ENCODE measurements at places on chromosomes 12 and 14.

GRCh38 chr14:64983439-64984310 is 3.0 kb upstream of the FNTB start:
- DNase-seq: no peak

DNA sequence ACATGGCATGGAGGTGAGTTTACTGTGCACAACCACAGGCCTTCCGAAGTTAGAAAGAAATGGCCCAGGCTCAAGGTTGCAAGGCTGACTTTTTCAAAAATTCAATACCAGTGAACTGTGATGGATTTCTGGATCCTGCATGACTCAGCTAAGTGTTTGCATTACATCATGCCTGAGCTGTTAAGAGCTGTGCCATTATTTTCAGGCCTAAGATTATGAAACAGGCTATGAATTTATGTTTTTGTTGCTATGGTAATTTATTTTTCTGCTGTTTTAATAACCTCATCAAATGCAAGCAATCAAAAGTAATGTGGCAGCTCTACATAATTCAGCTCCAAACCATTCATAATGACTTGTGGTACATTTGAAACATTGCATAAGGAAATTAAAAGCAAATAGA is 457.7 kb upstream of the TMEM132C start:
- DNase-seq: no peak

DNA sequence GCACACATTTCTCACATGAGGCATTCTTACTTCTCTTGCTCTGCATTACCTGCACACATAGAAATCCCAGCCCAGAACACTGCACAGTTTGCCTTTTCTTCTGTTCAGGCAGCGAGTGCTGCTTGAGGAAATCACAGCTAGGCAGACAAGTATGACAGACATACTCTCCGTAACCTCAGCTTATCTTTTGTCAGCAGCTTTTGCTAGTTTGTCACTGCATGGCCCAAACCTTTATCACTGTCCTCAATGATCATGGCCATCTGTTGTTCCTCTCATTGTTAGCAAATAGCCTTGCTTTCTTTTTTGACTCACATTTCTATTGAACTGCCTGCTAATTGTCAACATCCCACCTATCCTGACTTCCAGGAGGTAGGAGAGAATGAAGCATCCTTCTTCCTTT is 5.3 kb downstream of the ZNF10 start:
- no peak for DNase-seq

DNA sequence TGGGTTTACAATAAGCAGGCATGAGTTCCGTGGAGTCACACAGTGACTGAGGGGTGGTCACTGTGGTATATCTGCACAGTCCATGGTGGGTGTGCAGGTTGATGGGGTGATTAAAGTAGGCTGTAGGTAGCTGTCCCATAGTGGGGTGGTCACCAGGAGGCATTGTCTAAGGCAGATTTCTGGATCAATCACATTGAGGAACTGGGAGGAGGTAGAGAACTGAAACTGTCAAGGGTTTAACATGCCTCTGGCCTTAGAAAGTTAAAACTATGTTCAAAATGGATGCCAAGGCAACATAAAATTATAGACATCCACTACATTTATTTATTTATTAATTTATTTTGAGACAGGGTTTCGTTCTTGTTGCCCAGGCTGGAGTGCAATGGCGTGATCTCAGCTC is 8.3 kb downstream of the ADCK1 start:
- no peak for DNase-seq

GRCh38 chr12:99906786-99907579 is 77.8 kb downstream of the ANKS1B start:
- no peak for DNase-seq

- no peak for DNase-seq
Measured at GRCh38 chr14:70425354-70425753, 8.5 kb upstream of the SYNJ2BP start.

- DNase-seq: no peak
Measured at GRCh38 chr14:96565811-96566210, 63.6 kb downstream of the PAPOLA start.

DNA sequence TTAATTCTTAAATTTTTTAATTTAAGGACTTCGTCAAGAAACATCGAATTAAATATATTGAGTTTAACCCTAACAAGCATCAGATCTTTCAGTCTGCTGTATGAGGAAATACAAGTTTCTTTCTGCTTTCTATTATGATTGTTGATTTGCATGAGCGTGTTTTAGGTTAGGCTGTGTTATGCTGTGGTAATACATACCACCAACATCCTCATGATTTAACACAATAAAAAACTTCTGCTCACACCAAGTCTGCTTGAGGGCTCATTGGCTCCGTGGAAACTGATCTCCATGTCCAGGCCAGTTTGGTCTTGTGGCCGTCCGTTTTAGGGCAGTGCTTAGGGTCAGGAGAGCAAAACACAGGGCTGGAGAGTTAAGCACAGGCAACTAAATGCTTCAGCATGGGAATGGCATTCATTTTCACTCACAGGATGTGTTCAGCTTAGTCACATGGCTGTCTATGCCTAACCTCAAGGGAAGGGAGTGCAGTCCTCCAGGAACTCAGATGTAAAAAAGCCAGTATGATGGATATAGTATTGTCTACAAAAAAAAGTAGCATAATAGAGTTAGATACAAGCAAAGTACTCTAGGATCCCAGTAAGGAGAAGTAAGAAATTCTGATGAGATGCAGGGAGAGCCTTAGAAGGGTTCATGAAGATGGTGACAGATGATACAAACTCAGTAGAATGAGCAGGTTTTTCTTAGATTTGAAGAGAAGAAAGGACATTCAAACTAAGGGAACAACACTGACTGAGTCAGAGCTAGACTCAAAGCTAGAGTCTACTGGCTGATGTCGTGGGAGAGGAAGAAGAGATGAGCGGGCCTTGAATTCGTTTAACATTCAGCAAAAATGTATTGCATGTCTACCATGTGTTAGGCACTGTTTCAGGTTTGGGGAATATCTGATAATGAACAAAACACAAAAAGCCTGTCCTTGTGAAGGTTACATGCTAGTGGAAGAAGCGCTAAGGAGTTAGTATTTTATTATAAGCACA is 16.3 kb downstream of the MARK3 start:
- no peak for DNase-seq

- no peak for DNase-seq
Measured at GRCh38 chr12:123058481-123058880, 78.0 kb downstream of the ARL6IP4 start.

- DNase-seq: no peak
Measured at GRCh38 chr12:124756166-124756565, 107.5 kb downstream of the SCARB1 start.

DNA sequence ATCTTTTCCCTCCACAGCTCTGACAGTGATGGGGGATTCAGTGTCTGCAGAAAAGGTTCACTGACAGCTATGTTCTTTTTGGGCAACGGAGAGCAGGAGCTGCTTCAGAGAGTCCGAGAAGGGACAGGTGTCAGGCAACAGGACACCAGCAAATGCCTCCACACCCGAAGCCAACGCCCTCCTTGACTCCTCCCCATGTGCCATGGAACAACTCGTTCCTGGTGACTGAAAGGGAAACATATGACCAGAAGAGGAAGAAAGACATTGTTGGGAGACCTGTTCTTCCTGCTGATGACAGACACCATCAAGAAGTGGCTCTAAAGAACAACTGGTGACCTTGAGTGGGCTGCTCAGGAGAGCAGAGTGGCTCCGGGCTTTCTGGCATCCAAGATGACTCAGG is 172.3 kb upstream of the NOS1 start:
- no peak for DNase-seq

- no peak for DNase-seq
Measured at GRCh38 chr14:20215196-20215595, 8.3 kb upstream of the OR11H6 start.

DNA sequence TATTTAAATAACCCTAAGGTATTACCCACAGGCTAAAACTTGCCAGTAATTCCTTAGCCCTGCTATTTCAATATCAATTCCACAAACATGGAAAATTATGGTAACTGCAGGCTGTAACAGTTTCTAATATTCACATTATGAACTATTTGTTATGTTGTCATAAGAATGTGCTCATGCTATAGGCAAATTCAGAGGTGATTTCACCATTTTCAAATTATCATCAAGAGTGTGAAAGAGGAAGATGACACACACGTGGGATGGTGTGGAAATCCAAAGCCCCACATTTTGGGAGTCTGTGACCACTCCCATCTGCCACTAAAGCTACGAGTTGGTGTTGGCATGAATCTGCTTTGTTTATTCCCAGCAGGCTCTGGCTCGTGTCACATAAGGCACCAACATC is 5.9 kb upstream of the MYO1A start:
- DNase-seq: no peak

DNA sequence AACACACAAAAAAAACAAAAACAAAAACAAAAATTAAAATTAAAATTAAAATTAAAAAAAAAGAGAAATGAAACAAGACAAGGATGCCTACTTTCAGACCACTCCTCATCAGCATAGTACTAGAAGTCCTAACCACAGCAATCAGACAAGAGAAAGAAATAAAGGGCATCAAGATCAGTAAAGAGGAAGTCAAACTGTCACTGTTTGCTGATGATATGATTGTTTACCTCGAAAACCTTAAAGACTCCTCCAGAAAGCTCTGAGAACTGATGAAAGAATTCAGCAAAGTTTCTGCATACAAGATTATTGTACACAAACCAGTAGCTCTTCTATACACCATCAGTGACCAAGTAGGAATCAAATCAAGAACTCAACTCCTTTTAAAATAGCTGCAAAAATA is 29.2 kb downstream of the ALG10 start:
- no peak for DNase-seq

- no peak for DNase-seq
Measured at GRCh38 chr12:15278816-15279658, 43.3 kb upstream of the PTPRO start.

GRCh38 chr12:132305991-132306884 is 23.2 kb downstream of the GALNT9 start:
- DNase-seq: no peak

DNA sequence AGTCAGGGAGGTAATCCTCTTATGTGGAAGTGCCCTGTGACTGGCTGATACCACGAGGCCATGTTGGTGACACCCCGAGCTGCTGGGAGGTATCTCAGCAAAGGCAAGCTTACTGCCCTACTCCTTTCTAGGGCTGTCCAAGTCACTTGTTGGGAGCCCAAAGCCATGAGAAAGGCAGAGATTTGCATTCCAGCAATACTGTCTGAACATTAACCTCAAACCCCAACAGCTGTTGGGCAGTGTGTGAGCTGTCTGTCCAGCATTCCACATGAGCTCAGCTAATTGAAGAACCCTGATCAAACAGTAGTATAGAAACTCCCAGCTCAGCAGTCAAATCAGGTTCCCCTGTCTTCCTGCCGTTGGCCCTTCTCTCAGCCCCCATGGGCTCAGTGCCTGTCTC is 9.2 kb downstream of the ABHD4 start:
- DNase-seq: no peak

DNA sequence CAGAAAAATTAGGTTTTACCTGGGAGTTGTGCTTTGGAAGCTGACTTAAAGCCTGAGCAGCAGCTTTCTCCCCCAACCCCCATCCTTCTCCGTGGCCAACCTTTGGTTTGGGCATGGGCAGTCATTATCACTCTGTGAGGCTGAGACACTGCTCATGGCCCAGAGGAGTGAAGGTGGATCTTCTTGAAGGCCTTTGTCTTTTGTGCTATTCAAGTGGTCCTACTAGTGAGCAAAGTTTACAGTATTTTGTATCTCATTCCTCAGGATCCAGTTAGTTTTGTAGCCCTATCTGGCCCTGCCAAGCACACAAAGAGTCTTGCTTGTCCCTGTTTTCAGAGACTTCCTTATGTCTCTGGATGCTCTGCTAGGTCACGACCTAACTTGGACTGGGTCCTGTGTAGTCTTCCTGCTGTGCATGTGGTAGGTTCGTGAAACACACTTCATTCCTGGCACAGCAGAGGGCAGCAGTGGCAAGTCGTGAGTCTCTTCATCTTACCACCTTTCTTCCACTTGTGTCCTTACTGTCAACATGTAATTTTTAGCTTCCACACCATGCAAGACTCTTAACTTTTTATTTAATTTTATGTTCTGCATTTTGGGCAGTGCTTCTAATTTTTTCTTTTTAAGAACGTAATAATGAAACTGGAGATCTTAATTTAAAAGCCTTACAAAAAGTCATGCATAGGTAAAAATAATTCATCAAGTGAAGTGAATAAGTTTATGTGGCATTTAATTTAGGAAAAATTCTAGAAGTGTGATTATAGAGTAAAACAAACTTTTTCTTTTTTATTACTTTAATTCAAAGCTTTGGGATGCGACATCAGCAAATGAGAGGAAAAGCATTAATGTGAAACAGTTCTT is 53.7 kb downstream of the APAF1 start:
- DNase-seq: no peak

DNA sequence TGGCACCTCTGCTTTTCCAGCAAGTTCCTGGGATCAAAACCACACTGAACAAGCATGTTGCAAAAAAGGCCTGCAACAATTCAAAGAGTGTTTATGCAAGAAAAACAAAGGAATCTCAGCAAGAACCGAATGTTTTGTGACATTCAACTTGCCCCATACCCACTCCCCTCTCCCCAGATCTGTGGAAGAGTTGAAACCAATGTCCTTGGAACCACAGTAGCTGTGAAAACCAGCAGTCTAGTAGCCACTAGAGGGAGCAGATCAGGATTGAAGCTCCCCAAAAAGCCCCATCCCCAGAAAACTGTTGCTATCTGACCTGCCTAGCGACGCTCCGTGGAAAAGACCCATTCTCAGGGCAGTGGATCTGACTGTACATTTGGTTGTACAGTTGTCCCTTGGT is 27.1 kb downstream of the PRKAB1 start:
- DNase-seq: no peak

DNA sequence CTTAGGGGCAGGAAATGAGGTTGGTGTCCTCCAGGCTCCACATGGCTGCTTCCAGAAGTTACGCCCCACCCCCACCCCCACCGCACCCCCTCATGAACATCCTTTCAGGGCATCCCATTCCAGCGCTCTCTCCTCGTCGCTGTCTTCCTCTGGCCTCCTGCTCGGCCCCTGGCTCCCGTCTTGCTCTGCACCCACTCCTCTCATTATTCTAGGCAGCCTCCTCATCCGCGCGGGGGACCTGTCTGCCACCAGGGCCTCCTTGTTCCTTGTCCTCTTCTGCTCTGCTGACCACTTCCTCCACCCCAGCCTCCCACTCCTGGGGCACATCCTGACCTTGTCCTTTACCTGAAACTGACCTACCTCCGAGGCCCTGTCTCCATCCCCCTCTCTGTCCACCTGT is 29.8 kb upstream of the PLEKHG6 start:
- DNase-seq: no peak
